Cardiac muscle cell (in vitro differentiated cells and primary cell): ENCODE measurements at places on chromosomes 2 and 18.

DNA sequence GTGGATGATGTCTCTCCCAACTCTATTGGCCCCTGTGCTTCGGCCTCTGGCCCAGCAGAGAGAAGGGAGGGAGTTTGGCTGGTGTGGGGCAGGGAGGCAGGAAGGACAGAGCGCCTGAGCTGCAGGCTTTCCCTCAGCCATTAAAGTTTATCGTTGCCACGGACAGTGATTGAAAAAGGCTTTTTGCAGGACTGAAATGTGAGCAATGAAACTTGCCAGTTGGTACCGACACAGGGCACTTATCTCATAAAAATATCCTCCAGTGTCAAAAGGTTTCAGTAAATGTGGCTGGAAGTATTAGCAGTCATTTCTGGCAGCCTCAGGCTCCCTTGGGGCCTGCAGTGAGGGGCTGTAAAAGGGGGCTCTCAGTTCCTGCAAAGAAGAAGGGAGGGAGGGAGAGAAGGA lies 169.2 kb downstream of the GLI2 start:
- peak overlapping the region; percentile 42 for H3K27ac ChIP-seq
- no peak overlapping the region for H3K4me3 ChIP-seq
- peak; percentile 19 for DNase-seq
- no peaks in the 10 kb centered on the region for H3K36me3 ChIP-seq
- H3K27me3 ChIP-seq, result no peaks in the 10 kb centered on the region

- H3K27ac ChIP-seq, result no peak overlapping the region
- no peaks in the 10 kb centered on the region for H3K27me3 ChIP-seq
- no peak overlapping the region for H3K4me3 ChIP-seq
These were observed 85.3 kb upstream of the SULT1C3 start for GRCh38 chr2:108154366-108155061.

DNA sequence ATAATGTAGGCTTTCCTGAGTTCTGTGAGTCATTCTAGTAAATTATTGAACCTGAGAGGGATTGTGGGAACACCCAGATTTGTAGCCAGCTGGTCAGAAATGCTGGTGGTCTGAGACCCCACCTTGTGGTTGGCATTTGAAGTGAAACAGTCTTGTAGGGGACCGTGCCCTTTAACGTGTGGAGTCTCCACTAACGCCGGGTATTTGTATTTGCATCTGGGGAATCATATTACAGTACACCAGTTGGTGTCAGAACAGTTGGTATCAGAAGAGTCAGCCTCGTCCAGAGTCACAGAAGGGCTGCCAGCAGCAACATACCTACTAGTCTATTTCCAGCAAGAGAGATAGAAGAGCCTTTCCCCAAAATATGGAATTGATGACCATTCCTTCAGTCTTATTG lies 38.3 kb upstream of the PTPN4 start:
- H3K4me3 ChIP-seq, result no peak overlapping the region
- H3K27me3 ChIP-seq, result no peaks in the 10 kb centered on the region
- H3K36me3 ChIP-seq, result no peaks in the 10 kb centered on the region
- H3K27ac ChIP-seq, result no peak overlapping the region
- no peak for DNase-seq
- no peaks in the 10 kb centered on the region for H3K4me1 ChIP-seq

GRCh38 chr18:56067969-56068671 lies 480.1 kb upstream of the TCF4 start:
- H3K27ac ChIP-seq, result no peak overlapping the region
- no peaks in the 10 kb centered on the region for H3K27me3 ChIP-seq
- no peak for DNase-seq
- H3K36me3 ChIP-seq, result no peaks in the 10 kb centered on the region
- H3K4me3 ChIP-seq, result no peak overlapping the region

- H3K36me3 ChIP-seq, result no peaks in the 10 kb centered on the region
- no peak overlapping the region for H3K27ac ChIP-seq
- H3K4me3 ChIP-seq, result no peak overlapping the region
- DNase-seq, result no peak
- H3K4me1 ChIP-seq, result no peaks in the 10 kb centered on the region
These were observed 941 bp downstream of the SKOR2 start for GRCh38 chr18:47250391-47251046.
